Effector memory CD4-positive, alpha-beta T cell (primary cell): ENCODE measurements at places on chromosomes 1 and 21.

GRCh38 chr1:165383067-165383466 is 26.6 kb upstream of the LMX1A start:
- DNase-seq: no peak

DNA sequence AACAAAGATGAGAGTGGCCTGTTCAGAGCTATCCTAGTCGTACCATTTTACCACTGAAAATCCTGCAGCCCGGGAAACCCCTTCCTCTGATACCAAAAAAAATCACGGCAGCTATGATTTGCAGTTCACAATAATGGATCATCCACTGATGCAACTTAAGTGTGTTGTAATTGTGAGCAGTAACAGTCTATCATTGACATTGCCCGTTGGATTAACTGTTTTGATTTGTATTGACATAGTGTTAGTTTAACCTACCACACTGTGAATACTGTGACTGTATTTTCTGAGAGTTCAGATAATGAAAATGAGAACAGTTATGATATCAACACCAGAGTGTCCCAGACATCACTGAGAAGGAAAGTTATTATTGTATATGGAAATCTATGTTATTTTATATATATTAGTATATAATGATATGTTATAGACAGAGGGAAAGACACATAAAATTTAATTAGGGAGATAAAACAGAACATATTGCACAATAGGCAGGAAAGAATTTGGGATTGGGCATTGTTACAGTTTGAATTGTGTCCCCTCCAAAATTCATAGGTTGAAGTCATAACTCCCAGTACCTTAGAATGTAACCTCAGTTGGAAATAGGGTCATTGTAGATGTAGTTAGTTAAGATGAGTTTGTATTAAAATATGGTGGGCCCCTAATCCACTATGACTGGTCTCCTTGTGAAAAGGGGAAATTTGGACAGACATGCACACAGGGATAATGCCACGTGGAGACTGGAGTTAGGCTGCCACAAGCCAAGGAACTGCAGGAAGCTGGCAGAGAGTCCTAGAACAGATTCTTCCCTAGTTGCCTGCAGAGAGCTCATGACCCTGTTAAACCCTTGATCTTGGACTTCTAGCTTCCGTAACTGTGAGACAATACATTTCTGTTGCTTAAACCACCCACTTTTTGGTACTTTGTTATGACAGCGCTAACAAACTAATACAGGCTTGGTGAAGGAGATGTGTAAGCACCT is 54.4 kb downstream of the TLCD4 start:
- DNase-seq: no peak

- no peak for DNase-seq
These were observed 3.7 kb downstream of the DLGAP3 start for GRCh38 chr1:34925730-34926129.

DNA sequence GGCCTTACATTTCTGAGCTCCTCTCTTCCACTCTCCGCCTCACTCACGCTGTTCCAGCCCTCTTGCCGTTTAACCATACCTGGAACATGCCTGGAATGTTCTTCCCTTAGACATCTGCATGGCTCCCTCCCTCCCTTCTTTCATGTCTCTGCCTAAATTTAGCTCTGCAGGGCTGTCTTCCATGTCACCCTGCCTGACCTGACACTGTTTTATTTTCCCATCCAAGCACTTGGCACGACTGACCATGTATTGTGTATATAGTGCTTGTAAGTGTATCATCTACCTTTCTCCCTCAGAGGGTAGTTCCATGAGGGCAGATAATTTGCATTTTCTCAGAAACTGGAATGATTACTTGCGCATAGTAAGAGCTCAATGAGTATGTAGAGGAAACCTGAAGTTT is 47.3 kb downstream of the ST6GALNAC3 start:
- no peak for DNase-seq

GRCh38 chr21:16589006-16589898 is 859.5 kb downstream of the USP25 start:
- no peak for DNase-seq

DNA sequence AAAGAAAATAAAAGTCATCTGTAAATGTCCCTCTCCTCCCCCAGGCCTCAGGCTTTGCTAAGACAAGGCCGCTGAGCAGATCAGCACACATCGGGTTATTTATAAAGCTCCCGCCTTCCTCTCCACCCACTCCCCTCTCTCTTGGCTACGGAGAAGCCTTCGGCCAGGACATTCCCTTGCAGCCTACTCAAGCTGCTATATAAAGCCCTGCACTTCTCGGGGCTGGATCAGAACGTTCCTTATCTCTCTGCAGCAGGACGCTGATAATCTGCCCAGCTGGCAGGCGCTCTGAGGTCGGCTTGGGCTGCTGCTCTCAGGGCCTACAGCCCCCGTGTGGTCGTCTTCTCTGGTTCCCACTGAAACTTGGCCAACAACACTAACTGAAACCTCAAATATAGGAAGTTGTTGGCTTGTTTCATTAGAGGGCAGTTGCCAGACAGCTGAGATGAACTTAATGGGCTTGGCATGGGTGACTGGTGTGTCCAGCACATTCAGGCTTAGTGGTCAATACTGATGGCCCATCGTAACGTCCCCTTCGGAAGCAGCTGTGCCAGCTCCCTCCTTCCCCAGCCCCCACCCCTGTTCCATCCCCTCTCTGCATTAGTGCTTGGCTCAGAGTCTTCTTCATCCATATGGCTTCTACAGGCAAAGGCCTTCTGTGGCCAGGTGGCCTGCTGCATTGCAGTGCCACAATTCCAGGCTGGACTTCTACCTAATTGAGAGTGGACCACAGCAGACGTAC is 64.6 kb downstream of the IER5 start:
- DNase-seq: no peak

- no peak for DNase-seq
These were observed 186.5 kb downstream of the ROR1 start for GRCh38 chr1:63960326-63960725.

DNA sequence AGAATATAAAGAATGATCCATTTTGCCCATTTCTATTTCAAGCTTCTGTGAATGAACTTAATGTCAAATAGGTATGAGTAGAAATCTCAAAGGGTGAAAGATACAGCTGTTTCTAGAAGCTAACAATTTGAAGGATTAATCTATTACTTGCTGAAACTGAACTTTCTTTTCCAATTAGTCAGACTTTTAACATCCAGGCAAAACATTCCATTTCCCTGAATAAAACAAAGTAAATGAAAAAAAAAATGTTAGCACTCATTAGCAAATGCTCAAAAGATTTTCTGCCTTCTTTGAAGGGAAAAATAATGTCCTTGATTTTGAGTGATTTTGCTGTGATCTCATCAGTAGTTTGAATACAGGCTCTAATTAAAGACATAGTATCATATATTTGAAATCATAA is 447.6 kb upstream of the PRMT6 start:
- no peak for DNase-seq
